ENCODE measurements at places on chromosomes 5 and 9.

DNA sequence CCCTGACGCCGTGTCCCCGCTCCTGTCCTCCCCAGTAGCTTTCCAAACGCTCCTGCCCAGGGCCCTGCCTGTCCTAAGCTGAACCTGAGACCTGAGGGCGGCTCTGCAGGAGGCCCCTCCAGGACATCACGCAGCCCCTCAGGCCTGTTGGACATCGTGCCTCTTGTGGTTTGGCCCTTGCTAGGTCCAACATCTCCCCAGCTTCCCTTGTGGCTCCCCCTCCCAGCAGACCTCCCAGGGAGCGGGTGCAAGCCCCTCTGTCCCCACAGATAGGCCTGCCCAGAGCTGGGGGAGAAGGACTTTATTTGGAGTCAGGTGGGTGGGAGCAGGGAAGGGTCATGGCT lies 4.1 kb downstream of the OBP2B start:
- no peak for DNase-seq

DNA sequence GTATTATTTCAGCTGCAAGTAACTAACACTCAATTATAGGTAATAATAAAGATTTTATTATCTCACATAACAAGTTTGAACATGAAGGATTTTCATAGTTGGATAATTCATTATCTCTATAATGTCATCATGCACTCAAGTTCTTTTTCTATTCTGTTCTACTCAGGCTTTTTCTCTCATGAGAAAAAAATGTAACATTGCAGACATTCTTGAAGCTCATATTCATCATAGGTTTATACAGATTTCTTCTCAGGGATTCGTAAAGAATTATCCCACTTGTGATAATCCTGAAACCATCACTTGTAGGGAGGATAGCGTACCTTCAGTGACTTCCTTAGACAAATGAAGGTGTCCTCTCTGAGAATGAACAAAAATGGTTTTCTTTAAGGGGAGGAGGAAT lies 150.3 kb downstream of the XRCC4 start:
- DNase-seq, result no peak

DNA sequence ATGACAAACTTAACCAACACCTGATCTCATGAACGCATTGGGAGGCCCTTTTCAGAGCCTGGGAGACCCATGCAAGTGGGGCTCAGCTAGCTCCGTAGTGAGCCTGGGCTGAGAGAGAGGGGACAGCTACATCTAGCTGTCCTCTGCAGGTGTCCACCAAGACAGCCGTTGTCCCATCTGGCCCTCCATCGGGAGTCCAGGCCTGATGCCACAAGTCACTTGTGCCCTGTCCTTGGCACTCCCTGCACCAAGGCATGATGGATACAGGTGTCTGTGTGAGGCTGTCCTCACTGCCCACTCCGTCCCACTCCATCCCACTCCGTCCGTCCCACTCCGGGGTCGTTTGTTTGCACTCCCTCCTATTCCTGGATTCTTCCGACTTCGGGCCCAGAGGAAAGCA lies 2.5 kb upstream of the EDF1 start:
- DNase-seq, result no peak

DNA sequence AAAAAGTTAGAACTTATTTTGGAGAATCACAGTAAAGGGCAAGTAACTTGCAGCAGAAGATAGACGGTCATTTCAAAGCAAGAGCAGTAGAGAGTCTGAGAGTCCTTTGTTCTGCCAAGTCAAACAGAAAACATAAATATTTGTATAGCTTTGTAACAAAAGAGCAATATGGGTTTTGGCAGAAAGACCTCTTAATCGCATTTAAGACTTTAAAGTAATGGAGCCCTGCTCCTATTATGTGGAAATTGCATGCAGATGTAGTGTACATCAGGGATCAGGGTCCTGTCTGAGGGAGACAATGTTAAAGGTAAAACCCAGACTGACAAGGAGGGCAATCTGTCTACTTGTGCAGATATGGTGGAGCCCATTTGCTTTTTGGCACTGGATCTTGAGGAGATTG lies 87.2 kb downstream of the PGM5 start:
- no peak for DNase-seq

DNA sequence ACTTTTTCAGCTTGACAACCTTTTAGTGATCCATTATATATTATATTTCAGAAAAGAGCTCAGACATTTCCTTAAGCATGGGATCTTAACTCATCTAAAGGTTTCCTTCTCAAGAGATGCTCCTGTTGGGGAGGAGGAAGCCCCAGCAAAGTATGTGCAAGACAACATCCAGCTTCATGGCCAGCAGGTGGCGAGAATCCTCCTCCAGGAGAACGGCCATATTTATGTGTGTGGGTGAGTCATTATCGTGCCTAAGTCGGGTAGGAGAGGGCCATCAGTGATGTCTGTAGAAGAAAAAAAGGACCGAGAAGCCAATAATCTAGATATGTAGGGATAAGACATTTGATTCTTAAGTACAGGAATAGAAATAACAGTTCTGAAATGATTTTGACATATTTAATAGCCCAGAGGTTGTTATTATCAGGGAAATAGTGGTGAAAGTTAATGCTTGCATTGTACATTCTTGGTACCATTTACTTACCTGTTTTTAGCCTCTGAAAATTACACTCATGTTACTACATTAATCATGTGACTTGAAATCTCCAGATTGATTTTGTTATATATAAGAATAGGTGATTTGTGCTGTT lies 28.2 kb downstream of the MTRR start:
- DNase-seq, result peak; percentile 17
